RPMI7951 (cell line): ENCODE measurements at places on chromosomes 12 and 14.

DNA sequence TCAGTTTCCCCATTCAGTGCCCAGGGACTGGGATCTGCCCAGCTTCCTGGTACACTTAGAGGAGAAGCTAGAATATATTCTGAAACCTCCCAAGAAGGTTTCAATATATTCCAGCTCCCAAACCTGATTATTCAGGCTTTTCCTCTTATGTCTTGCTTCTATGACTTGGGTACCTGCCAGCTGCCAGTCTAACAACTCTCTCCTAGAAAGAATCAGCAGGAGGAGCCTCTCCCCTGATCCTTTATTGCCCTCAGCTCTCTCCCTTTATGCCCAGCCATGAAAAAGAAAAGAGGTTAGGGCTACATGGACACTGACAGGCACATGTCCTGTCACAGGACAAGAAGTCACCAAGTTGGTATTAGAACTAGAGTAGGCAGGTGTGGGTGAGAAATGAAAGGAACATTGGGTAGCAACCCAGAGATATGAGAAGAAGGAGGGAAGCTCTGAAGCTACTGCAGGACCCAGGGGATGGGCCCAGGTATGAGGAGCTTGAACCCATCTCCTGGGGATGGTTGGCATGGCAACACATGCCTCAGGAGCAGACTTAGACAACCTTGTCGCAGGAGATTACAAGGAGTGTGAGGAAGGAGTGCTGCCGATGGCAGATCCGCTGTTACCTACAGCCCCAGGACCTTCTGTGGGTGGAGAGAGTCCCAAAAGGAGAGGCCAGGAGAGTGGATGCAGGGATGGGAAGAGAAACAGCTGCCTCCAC lies 2.0 kb upstream of the CACNB3 start:
- no peak for DNase-seq

DNA sequence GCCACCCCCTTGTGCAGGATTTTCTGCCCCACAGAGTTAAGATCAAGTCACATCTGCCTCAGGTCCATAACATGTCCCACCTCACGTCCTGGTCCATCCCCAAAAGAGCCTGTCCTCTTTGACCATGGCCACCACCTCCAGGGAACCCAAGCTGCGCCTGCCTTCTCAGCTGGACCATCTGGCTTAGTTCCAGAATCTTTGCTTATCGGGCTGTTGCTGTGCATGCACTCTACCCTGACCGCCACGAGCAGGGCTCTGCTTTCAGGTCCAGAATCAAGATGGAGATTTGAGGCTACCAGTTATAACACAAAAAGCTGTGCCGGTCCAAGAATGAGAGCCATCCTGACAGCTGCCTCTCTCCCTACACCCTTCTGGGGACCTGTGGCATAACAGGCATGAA lies 326.7 kb downstream of the DPF3 start:
- DNase-seq = no peak

DNA sequence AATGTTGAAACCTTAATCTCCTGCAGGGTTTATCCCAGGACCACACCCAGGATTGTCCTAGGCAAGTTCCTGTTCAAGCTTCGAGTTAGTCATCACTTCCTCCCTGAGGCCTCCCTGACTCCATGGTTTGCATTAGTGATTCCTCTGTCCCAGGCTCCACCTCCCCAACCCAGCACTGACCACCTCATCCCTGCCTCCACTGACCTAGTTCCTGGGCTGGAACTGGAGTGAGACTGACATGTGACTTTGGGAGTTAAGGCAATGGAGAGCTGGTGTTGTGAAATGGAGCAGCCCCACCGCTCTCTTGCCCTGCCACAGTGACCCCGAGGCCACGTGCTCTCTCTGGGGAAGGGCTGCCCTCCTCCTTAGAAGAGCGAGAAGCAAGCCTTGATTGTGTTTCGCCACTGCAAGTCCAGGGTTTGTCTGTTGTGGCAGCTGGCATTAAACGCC lies 15.8 kb upstream of the DTX1 start:
- peak; percentile 94 for DNase-seq

- DNase-seq = no peak
Observed at GRCh38 chr14:47739541-47739940, 64.1 kb upstream of the MDGA2 start.

DNA sequence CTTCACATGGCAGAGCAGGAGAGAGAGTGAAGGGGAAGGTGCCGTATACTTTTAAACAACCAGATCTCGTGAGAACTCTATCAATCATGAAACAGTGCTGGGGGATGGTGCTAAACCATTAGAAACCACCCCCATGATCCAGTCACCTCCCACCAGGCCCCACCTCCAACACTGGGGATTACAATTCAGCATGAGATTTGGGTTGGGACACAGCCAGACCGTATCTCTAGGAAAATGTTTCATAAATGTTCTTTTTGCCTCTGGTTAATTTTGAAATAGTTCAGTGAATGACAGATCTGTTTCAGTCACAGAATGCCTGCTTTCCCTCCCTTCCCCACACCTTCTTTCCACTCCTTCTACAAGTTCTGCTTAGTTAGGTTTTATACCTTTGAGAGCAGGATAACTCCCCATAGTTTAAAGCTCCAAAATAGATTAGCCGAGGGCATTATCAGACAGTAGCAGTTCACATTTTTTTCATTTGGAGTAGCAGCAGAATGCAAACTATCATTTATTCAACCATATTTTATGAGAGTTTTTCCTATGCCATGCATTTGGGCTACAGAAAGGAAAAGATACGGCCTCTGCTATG lies 27.1 kb downstream of the PELI2 start:
- DNase-seq = no peak

DNA sequence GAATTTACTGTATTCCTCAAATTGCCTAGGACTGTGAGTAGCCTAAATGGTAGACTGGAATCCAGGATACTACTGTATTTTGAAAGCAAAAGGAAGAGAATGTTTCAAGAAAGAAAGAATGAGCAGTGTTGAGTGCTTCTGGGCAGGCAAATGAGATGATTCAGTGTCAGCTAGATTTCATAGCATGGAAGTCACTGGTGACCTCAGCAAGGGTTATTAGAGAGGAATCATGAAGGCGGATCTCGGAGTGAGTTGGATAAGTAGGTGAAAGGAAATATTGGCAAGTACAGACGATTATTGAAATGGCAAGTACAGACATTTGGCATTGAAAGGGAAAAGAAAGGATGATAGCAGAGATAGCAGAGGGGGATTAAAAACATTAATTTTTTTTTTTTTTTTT lies 27.1 kb downstream of the VRK1 start:
- DNase-seq = peak; percentile 53

DNA sequence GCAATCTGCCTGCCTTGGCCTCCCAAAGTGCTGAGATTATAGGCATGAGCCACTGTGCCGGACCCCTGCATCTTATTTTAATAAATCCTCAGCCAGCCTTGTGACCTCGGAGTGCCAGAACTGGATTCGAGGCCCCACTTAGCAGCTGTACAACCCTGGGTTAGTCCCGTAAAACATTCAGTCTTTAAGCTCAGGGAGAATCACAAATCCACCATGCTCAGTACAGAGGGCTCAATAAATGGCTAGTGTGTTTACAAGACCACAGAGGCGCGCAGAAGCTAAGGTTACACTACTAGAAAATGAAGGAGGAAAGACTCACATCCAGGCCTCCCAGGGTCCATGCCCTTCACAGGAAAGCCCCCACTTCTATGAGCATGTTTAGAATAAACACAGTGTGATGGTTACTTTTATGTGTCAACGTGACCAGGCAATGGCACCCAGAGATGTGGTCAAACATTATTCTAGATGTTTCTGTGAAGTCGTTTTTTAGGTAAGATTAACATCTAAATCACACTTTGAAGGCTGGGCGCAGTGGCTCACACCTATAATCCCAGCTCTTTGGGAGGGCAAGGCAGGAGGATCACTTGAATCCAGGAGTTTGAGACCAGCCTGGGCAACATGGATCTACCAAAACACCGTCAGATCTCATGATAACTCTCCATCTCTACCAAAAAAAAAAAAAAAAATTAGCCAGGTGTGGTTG lies 55.3 kb downstream of the CLMN start:
- no peak for DNase-seq

DNA sequence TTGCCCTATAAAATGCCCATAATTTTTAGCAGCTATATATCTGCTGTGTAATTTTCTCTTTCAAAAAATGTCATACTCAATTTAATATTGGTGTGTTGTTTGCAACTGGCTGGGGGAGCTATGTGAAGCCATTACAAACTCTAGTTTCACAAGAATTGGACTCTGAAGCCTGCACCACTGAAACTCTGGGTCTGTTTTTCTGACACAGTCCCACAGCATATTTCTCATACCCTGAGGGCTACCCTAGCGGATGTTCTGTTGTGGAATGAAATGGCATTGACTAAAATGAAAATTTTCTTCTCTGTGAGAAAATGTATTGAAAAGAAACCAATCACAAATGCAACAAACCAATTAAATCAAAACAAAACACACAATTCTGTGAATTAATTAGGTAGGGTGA lies 284.6 kb upstream of the NPAS3 start:
- peak; percentile 31 for DNase-seq

GRCh38 chr14:75559451-75560222 lies 18.8 kb upstream of the FLVCR2 start:
- DNase-seq = peak; percentile 36

- peak; percentile 79 for DNase-seq
Observed at GRCh38 chr12:96195845-96196451, 1.8 kb downstream of the ELK3 start.

- no peak for DNase-seq
Observed at GRCh38 chr14:43790681-43791080, 716.4 kb downstream of the FSCB start.

DNA sequence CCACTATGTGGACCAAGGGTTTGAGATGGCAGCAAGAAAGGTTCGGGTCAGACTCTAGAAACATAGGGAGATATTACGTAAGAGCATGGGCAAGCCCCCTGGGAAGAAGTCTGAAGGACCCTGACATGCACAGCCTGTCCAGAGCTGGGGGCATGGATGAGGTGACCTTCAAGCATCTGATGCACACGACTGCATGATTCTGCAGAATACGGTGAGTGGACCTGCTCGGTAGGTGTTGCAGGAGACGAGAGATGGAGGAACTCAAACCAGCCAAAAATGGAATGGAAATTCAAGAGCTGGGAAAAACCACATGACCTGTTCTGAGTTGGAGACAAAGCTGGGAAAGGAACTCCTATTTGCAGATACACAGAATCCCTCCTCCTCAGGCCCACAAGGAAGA lies 43.6 kb downstream of the ANO2 start:
- no peak for DNase-seq

GRCh38 chr12:123089631-123090353 lies 61.1 kb downstream of the PITPNM2 start:
- DNase-seq = peak; percentile 96

DNA sequence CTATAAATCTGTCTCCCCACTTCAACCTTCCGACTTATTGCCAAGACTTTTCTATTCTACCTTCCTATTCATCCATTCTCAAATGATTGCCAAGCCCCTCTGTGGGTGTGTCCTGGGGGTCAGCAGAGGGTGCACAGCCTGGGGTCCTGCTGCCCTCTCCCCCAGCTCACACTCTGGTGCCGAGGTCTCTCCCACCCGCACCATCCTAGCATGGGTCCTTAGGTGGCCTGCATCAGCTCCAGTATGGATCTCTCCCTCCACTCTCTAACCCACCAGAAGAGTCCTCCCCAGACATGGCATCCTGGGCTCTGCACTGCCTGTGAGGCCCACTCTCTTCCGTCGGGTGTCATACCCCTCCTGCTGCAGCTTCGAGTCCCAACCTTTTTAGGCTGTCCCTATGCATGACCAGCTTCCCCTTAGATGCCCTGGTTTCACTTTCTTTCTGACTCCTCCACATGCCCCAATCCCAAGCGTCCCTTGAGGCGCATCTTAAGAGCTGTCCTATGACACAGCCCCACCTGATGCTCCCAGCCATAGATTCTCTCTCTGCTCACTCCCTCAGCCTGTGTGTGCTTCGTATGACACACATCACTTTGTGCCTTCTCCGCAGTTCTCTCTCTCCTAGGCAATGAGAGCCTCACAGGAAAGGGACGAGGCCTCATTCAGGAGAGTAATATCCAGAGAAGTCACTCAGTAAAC lies 43.9 kb downstream of the GIT2 start:
- peak; percentile 27 for DNase-seq

DNA sequence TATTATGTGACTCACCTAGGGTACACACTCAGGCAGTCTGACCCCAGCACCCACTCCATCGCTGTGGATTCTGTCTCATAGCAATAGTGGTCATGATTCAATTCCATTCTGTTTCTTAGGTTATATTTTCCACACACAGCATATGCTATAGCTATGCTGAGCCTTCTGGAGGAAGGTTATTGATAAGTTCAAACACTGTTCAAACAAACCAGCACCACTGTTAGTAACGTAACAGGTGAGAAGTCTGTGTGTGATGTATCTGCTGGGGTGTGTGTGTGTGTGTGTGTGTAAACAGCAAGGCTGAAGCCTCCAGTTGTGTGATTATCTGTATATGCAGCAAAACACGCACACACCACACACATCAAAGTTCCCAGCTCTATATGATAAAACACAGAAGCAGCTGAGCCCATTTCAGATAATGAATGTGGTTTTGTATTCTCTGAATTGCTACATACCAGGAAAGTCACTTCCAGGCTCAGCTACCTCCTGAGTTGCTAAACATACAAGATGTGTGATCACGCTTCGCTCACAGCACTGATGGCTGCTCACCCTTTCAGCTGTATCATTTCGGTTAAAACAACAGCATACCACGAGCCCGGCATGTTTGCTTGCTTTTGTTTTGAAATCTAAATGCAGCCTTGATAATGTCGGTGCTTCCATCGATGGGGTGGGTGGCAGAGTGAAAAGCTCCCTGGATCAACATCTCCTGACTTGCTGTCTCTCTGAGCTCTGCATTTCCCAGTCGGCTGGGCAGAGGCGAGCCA lies 6.8 kb upstream of the SYNE3 start:
- DNase-seq = no peak

- peak; percentile 61 for DNase-seq
Observed at GRCh38 chr12:75651342-75651695, 139.9 kb upstream of the KRR1 start.

DNA sequence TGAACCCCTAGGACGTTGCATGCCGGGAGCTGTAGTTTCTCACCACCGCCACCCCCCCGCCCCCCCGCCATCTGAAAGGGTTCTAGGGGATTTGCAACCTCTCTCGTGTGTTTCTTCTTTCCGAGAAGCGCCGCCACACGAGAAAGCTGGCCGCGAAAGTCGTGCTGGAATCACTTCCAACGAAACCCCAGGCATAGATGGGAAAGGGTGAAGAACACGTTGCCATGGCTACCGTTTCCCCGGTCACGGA lies 501 bp upstream of the HSP90B1 start:
- DNase-seq = no peak

- no peak for DNase-seq
Observed at GRCh38 chr12:1884651-1885050, 33.8 kb downstream of the CACNA2D4 start.

- no peak for DNase-seq
Observed at GRCh38 chr14:30134936-30135335, 207.3 kb upstream of the PRKD1 start.

DNA sequence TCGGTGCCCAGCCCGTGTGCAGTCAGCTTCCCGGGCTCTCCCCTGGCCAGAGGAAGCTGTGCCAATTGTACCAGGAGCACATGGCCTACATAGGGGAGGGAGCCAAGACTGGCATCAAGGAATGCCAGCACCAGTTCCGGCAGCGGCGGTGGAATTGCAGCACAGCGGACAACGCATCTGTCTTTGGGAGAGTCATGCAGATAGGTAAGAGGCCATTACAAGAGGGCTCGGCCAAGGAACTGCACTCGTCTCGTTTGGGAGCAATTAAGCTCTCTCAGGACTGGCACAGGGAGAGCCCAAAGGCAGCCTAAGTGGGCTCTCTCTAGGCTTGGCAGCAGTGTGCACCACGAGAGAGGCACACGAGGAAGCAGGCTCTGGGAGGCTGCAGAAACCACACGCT lies 3.7 kb downstream of the WNT5B start:
- DNase-seq = no peak

- no peak for DNase-seq
Observed at GRCh38 chr14:33449268-33449667, 501.6 kb downstream of the EGLN3 start.

- DNase-seq = no peak
Observed at GRCh38 chr12:106973545-106973944, 13.4 kb downstream of the MTERF2 start.
